Activated CD8-positive, alpha-beta memory T cell treated with anti-CD3 and anti-CD28 coated beads for 36 hours (primary cell): ENCODE measurements at places on chromosomes 4 and X. TPM values are rescaled to one million over a fixed set of nuclear protein-coding genes. Genes with fewer than 3 reads are reported as not detected.

Gene TEX13D
- 0.23 TPM for total RNA-seq

Gene PHKA2
- total RNA-seq = 18.0 TPM

Gene EDNRA
- total RNA-seq = not detected

Gene PIM2
- total RNA-seq = 277 TPM

Gene FRMPD4
- total RNA-seq = not detected

Gene OPHN1
- total RNA-seq = 0.02 TPM

Gene HSFX4
- total RNA-seq = not detected

Gene SLC10A7
- 16.3 TPM for total RNA-seq

Gene SPACA5
- not detected for total RNA-seq

Gene CFP
- total RNA-seq = 1.3 TPM

Gene IQCM
- not detected for total RNA-seq

Gene RAB41
- not detected for total RNA-seq

Gene GABRQ
- not detected for total RNA-seq

Gene GYPE
- 2.9 TPM for total RNA-seq

Gene SCML2
- total RNA-seq = 3.6 TPM

Gene WDR44
- total RNA-seq = 10.3 TPM

Gene RRAGB
- total RNA-seq = 5.0 TPM

Gene ATP2B3
- not detected for total RNA-seq

Gene RIPPLY1
- not detected for total RNA-seq

Gene ADH1B
- not detected for total RNA-seq

Gene MAGEA2
- not detected for total RNA-seq

Gene CXXC4
- total RNA-seq = not detected

Gene NCAPG
- total RNA-seq = 55.6 TPM

Gene RAPGEF2
- total RNA-seq = 33.1 TPM

Gene SRPK3
- total RNA-seq = not detected

Gene AMER1
- 3.6 TPM for total RNA-seq

Gene STIM2
- total RNA-seq = 44.7 TPM

Gene WAS
- 84.2 TPM for total RNA-seq

Gene HTN1
- total RNA-seq = not detected

Gene NSG1
- 12.0 TPM for total RNA-seq

Gene GAGE10
- not detected for total RNA-seq

Gene MAGEC3
- total RNA-seq = not detected

Gene PRDM5
- 0.48 TPM for total RNA-seq

Gene METAP1
- 58.3 TPM for total RNA-seq

Gene PNPLA4
- 9.8 TPM for total RNA-seq

Gene BEX3
- 11.7 TPM for total RNA-seq

Gene RNF175
- not detected for total RNA-seq

Gene STARD8
- 0.19 TPM for total RNA-seq

Gene GAGE13
- total RNA-seq = not detected
